ENCODE measurements at places on chromosomes 4 and X.

- DNase-seq: no peak
Observed at GRCh38 chrX:74422576-74423288, 1.4 kb downstream of the SLC16A2 start.

DNA sequence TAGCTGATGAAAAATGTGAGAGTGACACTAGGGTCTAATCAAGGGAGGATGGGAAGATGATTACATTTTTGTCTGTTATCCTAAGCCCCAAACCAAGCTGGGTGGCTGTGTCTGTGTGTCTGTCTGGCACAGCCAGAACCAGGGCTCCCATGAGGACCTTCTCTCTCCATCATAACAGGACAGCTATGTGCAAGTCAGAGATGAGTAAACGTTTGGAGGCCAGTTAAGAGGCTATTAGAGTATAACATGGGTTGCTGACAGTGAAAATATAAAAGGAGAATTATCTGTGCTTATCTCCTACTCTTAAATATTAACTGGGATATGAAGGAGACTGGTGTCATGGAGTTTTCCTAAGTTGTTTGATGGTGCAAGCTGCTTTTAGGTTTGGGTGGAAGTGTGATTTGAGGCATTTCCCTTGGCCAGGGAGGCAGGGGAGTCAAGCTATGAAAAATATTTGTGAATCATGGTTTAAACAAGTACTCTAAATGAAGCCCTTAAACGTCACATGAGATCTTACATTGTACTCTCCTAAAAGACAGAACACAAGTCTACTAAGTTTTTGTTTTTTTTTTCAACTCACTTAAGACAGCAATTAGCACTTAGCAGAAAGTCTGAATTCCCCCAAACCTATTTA, 156.2 kb downstream of the ENOX2 start:
- DNase-seq: no peak

DNA sequence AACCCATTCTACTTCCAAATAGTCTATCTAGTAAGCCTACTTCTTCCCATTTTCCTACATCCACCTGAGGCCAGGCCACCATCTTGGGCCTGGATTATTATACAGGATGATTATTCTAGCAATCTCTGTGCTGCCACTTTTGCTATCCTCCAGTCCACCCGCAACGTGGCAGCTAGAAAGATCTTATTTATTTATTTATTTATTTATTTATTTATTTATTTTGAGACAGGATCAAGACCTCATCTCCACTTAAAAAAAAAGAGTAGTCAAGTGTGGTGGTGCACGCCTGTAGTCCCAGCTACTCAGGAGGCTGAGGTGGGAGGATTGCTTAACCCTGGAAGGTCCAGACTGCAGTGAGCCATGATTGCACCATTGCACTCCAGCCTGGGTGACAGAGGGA, 15.2 kb upstream of the BCOR start:
- no peak for DNase-seq

DNA sequence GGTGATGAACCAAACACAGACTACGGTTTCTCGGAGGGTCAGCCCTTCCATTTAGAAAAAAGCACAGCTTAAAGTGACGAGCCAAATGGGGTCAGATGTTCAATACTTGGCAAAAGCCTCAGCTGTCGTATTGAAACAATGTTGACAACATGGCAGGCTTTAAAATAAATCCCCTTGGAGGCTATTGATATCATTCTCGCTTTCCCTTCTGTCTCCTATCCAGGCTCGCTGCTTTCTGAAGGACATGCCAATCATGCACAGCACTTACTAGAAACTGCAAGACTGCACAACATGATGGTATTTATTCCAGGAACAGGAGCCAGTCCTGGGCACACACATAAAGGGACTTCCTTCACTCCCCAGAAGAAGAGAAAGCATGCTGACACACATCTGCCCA, 137.9 kb downstream of the SLC7A11 start:
- DNase-seq: no peak

GRCh38 chr4:930028-930551, 2.0 kb downstream of the GAK start:
- no peak for DNase-seq

DNA sequence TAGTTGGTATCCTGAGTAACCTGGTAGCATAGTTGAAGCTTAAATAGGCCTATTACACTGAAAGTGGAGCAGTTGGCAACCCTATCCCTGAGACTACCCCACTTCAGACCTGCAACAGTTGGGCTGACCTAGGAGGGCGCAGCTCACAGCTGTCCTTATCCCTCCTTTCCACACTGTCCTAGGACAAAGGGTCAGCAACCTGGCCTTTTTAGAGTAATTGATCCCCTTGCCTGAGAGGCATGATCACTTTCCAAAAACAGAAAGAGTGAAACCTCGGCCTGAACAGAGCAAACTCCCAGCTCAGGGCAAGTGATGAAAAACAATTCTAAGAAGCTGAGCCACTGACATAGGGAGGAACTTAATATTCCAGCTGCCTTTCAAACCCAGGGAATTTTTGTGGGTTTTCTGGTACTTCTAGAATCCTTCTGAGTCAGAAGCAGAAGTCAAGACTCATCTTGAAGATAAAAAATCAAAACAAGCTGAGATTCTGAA, 94.9 kb upstream of the MYOZ2 start:
- DNase-seq: no peak

DNA sequence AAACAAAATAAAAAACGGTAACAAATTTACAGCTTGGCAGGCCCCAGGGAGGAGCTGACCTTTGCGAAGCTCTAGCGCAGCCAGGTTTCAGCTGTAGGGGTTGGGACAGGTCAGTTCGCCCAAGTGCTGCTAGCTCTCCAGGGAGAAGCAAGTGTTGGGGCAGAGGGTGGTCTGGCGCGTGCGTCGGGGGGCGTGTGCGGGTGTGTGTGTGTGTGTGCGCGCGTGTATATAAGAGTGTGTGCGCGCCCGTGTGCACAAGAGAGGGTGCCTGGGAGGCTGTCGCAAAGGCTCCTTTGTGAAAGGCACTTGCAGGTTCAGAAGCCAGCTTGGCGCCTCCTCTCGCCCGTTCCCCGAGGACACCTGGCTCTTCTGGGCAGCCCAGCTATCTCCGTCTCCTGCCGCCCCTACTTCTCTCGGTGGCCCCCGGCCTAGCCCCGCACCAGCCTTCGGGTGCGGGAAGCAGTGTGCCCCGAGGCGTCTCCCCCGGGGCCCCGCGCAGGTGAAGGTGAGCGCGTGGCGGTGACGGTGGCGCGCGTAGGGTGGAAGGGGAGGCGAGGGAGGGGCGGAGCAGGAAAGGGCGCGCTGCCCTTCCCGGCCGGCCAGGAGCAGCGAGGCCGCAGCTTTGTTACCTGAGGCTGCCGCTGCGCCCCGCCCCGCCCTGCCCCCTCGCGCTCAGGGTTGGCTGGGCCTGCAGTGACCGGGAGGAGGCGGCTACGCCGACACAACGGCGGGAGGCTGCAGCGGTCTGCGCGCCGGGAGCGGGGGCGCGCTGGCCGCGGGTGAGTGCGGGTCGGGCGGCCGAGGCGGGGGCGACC, at the start of gene FHDC1:
FHDC1 (plus strand) TSS at position 693 of the 815 bp plus-strand sequence. CDS start 6,735 bp downstream, outside the sequence.
- no peak for DNase-seq

DNA sequence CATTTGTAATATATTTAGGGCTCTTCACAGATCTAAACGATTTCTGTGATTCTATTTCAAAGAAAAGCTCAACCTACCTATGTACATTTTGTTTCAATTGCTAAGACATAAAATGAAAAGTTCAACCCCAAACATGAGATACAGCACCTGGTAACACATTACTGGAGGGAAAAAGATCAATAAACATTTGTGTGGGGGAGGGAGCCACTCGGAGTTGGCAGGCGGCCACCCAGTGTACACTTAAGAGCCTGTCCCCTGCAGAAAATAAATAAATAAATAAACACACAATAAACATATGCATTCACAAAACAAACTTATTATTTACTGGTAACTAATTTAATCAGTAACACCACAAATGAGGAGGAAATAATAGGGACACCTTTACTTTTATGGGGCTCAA, 19.3 kb downstream of the PRSS48 start:
- no peak for DNase-seq

DNA sequence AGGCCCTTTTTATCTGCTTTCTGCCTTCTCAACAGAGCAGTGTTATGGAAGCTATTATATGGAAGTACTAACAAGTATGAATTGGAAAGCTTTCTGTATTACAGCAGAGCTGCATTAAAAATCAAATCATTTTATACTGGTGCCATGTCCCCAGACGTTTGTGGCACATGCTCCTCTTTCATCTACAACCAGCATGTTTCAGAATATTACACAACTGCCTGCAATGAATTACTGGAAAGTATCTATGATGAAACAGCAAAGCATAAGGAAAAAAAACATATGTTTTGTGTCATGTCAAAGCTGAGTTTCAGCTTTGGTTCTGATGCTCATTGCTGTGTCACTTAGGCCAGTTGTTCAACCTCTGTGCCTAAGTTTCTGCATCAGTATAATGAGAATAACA, 576.8 kb downstream of the GBA3 start:
- no peak for DNase-seq

DNA sequence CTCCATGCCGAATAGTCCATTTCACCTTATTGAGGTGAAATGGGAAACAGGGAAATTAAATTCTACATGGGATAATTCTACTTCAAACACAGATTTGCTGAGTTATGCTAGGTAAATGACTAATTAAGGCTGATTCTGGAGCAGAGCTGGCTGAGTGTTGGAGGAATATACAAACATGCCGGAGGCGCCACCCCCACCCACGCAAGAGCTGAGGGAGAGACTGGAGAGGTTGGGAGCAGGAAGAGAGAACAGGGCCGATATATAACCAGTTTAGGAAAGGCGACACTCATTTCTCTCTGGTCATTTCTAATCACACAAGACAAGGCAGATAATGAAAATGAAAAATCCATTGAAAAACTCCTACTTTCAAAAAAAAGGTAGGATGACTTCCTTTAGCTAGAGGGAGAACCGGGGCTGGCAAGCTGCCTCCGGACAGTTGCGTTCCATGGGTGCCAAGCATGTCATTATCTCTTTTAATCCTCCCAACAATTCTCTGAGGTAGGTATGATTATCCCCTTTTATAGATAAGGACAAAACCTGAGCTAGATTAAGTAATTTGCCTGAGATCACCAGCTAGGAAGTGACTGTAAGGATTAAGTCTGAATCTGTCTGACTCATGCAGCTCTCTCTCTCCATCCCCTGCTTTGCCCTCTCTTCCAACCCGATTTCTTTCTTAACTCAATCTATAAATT, 27.6 kb upstream of the CFAP299 start:
- DNase-seq: no peak

- no peak for DNase-seq
Observed at GRCh38 chr4:67333664-67334063, 211.6 kb downstream of the CENPC start.

- DNase-seq: no peak
Observed at GRCh38 chrX:3990569-3990968, 277.1 kb upstream of the PRKX start.

DNA sequence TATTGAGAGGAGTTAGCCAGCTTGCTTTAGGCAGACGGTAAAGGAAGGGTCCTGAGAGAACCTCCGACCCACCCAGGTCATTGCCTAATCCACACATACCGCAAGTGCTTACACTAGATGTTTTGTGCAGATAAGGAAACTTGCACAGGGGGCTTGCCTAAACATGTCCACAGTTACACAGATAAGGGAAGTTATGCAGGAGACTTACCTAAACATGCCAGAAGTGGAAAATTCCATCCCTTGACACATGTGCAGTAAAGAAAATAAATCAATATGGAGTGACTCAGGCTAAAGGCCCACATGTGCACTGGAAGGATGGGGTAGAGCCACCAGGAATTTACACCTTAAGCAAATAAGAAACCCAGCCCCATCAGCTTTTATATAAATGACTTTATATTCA, 232.8 kb upstream of the HDX start:
- no peak for DNase-seq

- DNase-seq: no peak
Observed at GRCh38 chr4:38322714-38323113, 341.3 kb upstream of the KLF3 start.

- DNase-seq: no peak
Observed at GRCh38 chr4:108454227-108454626, 166.1 kb upstream of the RPL34 start.

DNA sequence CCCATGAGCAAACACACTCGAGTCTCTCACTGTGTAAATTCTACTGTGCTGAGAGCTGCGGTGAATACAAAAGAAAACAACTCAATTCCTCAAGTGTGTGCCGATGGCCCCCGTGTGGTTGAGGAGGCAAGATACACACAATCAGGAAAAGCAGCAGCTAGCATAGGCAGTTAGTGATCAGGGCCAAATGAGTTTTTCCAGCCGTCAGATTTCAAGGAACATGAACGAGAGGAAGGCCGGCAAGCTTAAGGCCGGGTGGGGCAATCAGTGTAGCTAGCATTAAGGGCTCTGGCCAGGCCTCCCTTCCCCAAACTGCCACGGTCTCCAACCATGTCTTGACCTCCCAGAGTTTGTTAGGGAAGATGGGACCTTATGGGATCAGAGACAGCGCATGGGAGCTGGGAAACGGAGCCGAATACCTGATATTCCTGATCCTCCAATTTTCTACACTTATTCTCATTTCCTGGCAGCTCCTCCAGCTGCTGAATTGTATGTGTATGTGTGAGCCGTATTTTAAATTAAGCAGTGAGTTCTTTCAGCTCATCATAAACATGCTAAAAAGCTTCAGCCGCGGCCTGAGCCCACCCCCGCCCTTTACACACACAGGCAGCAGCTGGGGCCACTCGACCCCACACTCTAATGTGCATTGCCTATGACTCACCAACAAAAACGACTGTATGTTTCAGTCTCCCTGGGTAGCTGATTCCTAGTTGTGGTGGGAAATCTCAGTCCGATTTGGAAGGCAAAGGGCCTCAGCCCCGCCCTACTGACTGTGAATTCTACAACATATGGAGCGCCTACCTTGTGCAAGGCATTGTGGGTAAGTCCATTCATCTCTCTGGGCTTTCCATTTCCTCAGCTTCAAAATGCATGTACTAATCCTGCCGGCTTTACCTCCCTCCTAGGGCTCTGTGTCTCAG, 59.9 kb downstream of the RTL9 start:
- DNase-seq: no peak

DNA sequence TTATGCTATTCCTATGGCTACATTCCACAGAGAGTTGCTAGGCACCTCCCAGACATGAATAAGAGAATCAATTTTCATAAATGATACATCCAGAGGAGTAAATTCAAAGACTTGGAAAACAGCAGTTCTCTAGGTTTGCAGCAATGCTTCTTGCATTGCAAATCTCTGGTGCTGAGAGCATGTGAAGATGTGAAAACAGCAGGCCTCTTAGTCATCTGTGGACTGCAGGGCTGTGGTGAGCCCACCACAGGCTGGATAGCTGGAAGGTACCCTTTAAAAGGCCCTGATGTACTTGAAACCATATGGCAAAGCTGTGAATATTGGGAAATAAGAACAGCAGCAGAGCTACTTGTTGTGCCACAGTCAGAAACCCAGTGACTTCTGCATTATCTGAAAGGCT, 2135.9 kb downstream of the ARAP2 start:
- no peak for DNase-seq

DNA sequence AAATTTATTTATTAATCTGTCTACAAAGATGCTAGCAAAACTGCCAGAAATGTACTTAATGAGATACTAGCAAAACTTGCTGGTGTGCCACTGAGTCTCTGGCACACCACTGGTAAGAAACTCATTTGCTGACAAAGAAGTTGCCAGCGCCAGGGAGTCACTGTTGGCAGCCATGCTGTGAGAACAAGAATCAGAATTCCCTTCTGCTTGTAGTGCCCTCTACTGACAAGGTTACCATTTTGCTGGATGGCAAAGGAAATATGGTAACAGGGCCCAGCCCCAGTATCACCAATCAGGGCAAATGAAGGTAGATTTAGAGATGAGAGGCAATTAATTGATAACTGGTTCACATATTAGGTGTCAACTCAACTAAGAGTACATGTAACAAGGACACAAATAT, 750.1 kb upstream of the ADGRL3 start:
- no peak for DNase-seq

Measured in stimulated activated CD8-positive, alpha-beta memory T cell treated with anti-CD3 and anti-CD28 coated beads, Interleukin-12 subunit alpha, Interleukin-12 subunit beta, amount 100 ng/mL, for 1 hour (primary cell).